Activated CD4-positive, alpha-beta T cell treated with anti-CD3 and anti-CD28 coated beads for 24 hours (primary cell): ENCODE measurements at places on chromosomes 13 and 19.

DNA sequence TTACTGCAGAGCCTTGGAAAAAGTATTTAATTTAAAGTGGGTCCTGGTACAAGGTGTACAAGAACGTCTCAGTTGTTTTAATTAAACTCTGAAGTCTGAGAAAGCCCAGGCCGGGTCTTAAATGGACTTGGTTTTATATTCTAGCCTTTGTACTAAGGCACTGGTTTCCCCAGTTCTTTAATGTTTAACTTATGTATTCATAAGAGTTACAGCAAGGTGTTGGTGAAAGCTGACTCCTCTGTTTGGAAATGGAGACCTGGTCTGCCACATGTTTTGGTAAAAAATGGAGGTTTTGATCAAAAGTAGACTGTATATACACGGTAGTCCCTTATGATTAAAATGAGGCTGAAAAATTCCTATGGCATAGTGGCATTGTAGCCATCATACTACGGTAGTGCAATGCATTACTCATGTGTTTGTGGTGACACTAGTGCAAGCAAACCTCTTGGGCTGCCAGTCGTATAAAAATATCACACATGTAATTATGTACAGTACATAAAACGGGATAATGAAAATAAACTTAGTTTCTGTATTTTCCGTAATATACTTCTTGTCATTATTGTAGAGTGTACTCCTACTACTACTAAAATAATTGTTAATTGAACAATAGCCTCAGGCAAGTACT lies 883.4 kb upstream of the SPRY2 start:
- DNase-seq = no peak

DNA sequence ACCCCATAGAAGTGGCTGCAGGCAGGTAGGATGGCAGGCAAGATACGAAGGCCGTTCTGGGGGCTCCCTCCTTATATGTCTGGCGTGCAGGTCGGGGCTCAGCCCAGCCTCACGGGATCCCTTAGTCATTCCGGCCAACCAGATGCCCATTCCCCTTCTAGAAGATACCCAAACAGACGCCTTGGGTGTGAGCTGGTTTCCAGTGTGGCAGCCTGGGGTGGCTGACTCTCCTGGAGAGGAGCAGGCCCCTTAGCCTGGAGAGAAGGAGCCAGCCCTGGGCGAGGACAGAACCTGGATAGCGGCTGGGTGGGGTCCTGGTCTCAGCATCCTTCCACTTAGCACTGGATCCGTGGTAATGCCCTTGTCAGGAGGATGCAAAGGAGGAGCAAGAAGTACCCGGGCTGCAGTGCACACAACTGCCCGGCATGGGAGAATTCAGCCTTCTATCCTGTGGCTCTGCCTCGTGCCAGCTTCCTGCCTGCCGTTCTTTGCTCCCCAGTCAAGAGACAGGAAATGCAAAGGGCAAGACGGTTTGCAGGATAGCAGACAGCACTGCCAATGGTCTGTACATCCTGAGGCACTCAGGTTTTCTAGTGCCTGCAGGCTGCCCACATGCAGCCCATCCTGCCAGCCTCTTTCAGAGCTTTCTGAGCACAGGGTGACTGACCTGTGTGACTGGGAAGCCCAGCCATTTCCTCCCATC lies 56.7 kb upstream of the WASF3 start:
- DNase-seq = no peak

- no peak for DNase-seq
Observed at GRCh38 chr13:102351521-102351920, 50.3 kb downstream of the FGF14 start.

GRCh38 chr13:32206097-32206740 lies 108.9 kb downstream of the ZAR1L start:
- no peak for DNase-seq

DNA sequence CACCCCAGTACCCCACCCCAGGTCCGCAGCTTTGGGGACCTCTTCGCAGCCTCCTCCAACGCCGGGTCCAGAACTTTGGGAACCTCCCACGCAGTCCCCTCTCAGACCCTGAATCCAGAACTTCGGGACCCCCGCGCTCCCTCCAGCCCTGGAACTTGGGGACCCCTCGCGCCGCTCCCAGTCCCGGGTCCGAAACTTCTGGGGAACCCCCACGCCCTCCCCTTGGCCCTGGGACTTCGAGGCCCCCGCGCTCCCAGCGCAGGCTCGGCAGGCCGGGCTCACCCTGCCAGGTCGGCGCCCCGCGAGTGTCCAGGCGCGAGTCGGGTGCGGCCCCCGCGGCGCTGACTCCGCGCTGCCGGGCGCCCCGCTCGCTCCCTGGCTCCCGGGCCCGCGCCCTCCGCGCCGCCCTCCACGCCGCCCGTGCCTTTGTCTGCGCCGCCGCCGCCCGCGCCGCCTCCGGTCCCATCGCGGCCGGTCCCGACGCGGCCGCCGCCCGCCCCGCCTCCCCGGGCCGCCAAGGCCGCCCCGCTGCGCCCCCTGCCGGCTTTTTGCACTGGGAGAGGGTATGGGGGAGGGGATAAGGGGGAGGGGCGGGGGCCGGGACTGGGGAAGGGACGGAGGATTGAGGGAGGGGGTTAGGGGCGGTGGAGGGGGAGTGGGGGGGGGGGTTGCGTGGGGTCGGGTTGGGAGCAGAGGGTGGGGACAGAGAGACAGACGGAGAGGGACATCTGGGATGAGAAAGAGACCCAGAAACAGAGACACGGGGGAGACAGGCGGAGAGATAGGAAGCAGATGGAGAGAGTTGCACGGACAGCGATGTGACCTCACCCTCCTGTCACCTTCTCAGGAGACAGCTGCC lies at the start of gene HOMER3:
Gene HOMER3, minus strand, starts transcription at position 449 of the 859 bp plus-strand sequence. CDS start 2,235 bp downstream, outside the sequence.
- peak; percentile 57 for DNase-seq

GRCh38 chr19:17522988-17523872 lies 11.8 kb downstream of the PGLS start:
- no peak for DNase-seq

DNA sequence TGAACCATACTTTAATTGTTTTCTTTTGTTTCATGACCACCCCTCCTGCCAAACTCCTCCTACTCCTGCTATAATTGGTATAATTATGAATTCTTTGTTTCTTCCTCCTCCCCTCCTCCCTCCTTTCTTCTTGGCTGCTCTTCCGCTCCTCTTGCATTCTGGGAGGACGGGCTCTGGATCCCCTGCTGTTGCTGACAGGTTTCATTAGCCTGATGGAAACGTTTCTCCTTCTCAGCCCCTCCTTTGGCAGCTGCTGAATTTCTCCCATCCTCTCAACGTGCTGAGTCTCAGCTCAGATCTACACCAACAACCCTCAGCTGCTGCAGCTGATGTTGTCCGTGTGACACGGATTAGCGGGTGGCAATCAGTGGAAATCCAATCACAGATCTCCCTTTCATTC lies 97.1 kb upstream of the UBAC2 start:
- no peak for DNase-seq

GRCh38 chr19:13078897-13079541 lies 23.6 kb downstream of the LYL1 start:
- DNase-seq = no peak

DNA sequence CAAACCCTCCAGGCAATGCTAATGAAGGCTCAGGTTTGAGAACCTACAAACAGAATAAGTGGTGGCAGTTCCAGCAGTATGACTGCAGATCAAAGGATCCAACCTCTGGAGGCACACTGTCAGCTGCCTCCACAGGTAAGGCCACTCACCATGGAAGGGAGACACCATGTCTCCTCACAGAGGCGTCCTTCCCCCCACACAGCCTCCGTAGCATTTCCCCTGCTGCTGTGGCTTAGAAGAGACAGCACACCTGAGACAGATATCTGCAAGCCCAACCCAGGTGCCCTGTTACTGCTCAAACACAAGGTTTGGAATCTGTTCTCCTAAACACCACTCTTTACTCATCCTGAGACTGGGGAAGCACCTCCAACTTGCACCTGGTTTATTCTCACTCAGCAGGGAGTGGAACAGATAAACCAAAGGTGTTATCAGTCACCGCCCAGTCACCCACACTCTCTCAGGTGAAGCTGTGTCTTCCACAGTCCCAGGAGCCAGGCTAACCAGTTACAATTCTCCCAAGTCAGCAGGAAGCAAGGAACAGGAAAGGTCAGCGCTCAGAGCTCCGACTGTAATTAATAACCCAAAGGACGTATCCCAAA lies 311.2 kb downstream of the FOXO1 start:
- no peak for DNase-seq

GRCh38 chr13:41327994-41328790 lies 17.1 kb downstream of the NAA16 start:
- DNase-seq = no peak

DNA sequence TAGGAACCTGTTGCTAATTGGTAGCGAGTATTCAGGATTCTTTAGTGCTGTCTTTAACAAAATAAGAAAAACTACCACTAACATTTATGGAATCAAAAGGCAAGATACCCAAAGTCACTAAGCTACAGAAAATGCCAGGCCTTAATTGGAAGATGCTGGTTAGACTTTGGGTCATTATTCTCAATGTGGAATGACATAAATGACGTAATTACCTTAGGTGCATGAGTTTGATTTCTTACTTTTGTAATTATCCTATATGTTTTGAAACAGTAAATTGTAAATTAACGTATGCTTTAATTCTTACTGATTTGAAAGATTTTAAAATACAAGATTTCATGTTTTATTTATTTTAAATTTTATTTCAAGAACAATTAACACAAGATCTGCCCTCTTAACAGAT lies 25.0 kb downstream of the SGCG start:
- no peak for DNase-seq

- DNase-seq = no peak
Observed at GRCh38 chr19:15995536-15995935, 46.7 kb downstream of the OR10H4 start.

DNA sequence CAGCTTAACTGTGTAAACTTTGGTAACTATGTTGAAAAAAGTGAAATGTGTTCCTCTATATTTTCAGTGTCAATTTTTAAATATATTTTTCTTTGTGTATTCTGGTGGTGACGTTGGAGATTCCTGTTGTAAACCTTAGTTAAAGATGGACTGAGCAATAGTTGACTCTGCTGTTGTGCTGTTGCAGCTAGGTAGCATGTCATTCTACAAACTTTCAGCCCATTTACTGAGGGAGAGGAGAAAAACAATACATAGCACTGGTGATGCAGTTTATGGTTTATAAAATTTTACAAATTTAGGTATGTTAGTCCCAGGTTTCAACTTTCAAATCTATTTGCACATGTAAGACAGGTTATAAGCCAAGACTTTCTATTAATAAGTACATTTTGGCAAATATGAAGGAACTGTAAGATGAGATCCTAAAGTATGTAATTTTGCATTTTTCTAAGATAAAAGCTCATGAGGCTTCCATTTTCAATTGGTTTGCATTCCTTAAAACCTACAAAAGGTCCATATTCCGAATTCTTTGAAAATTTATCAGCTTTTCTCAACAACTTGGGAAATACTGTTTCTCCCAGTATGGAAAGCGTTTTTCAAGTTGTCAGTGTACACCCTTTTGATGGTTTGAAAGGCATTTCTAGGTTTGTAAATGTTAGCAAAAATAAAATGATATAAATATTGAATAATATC lies 1.5 kb downstream of the NDFIP2 start:
- DNase-seq = no peak

- DNase-seq = no peak
Observed at GRCh38 chr13:102323012-102323411, 78.8 kb downstream of the FGF14 start.

- DNase-seq = no peak
Observed at GRCh38 chr13:30559274-30559673, 58.4 kb upstream of the USPL1 start.

GRCh38 chr13:110869805-110870706 lies 44.8 kb downstream of the ANKRD10 start:
- DNase-seq = no peak

DNA sequence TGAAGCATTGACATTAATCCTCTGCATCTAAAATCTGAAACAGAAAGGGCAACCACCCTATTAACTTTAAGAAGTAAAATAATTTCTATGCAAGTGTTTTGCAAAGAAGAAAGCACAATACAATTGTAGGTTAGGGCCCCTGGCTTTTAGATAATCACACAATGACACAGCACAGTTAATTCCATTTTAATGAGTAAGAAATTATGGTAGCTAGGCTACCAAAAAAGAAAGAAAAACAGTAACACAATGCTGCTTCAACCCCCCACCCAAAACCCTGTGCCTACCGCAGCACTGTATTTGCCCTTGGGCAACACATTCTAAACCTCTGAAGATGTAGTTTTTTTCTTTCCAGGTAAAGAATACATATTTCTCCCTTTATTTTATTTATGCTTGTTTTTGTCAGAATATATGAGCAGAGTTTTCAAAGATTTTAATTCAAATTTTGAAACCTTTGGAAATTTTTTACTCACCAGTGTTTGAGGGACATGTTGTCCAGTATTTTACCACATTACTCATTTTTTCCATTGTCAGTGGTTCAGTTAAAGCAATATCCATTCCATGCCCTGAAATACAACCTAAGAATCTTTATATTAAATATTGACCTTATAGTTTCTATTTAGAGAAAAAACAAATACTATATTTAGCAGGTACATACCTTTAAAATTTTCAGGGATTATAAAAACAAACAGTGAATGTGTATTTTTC lies 21.1 kb downstream of the SOHLH2 start:
- no peak for DNase-seq

GRCh38 chr19:49872245-49873128 lies 4.7 kb downstream of the AKT1S1 start:
- DNase-seq = no peak

- DNase-seq = no peak
Observed at GRCh38 chr13:111114362-111115060, 599 bp upstream of the ARHGEF7 start.

GRCh38 chr13:26822146-26822545 lies 61.6 kb upstream of the GPR12 start:
- no peak for DNase-seq

GRCh38 chr13:95209109-95209508 lies 92.1 kb downstream of the ABCC4 start:
- no peak for DNase-seq

DNA sequence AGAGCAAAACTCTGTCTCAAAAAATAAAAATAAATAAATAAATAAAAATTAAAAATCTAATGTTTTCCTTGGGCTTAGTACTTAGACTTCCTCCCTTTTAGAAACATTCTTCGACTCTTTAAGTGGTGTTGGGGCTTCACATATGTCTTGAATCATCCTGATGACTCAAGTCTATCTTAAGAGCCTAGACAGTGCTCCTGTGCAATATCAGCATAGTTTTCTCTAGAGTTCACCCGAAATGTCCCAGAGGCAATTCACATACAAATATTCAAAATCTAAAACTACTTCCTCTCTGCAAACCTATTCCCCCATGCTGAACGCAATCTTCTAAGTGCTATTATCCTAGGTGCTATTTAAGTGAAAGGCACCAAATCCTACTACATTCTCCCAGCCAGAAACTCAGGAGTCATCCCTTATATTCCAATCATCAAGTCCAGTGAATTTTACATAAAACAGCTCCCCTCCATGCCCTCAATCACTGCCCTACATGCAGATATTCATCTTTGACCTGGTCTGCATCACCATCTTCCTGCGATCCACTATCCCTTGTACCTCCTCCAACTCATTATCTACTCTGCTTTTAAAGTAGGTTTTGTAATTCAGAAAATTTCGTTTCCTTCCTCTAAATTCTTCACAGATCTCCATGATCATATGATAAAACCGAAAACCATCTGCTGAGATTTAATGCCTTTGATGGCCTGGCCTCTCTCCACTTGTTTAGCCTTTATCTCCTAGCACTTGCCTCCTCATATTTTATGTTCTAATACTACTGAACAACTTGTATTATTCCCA lies 102.7 kb downstream of the ELF1 start:
- DNase-seq = no peak
